Activated CD4-positive, CD25-positive, alpha-beta regulatory T cell treated with anti-CD3 and anti-CD28 coated beads, Interleukin-2, amount 50 U/mL, for 72 hours (primary cell): ENCODE measurements at places on chromosomes 12 and 14.

- DNase-seq: no peak
Measured at GRCh38 chr14:54625112-54625511, 58.2 kb downstream of the SAMD4A start.

DNA sequence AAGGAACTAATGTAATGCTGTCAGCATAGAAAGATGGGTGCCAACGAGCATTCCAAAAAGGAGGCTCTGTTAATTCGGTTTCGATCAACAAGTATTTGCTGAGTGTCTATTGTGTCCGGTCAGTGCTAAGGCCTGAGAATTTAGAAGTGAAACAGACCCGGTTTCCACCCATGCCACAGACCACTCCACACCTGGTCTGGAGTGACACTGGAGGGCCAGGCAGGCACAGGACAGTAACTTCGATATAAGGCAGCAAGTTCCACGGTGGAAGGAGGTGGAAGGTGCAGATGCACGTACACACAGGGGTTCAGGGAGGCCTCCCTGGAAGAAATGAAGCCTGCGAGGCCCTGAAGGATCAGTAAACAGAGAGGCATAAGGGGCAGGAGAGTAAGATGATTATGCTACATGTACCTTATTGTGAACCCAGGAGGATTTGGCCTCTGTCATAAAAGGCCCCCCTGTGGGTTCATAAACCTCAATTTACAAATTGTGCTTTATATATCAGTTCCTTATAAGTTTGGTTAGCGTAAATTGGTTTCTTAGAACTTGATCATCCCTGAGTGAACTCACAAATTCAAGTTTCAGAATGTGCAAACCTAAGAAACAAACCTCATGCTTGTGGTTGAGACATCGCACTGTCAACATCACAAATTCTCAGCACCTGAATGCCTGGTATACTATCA, 25.9 kb downstream of the SSH1 start:
- no peak for DNase-seq

DNA sequence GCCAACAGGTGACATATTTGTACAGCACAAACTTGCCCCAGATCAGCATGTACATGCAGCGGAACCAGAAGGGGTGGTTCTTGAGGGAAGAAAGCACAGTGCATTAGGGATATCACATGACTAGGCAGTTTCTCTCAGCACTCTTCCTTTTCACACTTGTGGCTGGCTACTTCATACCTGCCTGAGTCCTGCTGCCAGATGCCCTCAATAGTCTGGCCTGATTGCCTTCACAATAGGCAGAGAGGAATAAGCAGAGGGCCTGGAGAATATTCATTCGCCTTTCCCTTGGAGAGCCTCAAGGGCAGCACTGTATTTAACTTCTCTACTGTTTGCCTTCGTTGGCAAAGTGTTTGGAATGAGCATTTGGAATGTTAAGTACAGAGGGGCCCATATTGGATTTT, 7.9 kb downstream of the EMG1 start:
- DNase-seq: no peak

GRCh38 chr12:67919406-67919805, 69.8 kb upstream of the IFNG-AS1 start:
- DNase-seq: no peak

GRCh38 chr14:98198385-98198784, 1073.6 kb downstream of the BCL11B start:
- peak; percentile 60 for DNase-seq
